ENCODE measurements at places on chromosomes 1 and 21. TPM values are rescaled to one million over a fixed set of nuclear protein-coding genes. Genes with fewer than 3 reads are reported as not detected.

OR2L8 gene
- polyA plus RNA-seq: 0.20 TPM

S100A4 gene
- polyA plus RNA-seq: 150 TPM

VAV3 gene
- 20.0 TPM for polyA plus RNA-seq

RYR2 gene
- polyA plus RNA-seq: not detected

BMP8B gene
- polyA plus RNA-seq: 1.5 TPM

FAM177B gene
- polyA plus RNA-seq: 12.2 TPM

- no peak overlapping the region for H3K4me3 ChIP-seq
- no peaks in the 10 kb centered on the region for H3K27me3 ChIP-seq
- no peak for DNase-seq
Measured at GRCh38 chr1:162612606-162613400, 19.5 kb upstream of the DDR2 start.

DNA sequence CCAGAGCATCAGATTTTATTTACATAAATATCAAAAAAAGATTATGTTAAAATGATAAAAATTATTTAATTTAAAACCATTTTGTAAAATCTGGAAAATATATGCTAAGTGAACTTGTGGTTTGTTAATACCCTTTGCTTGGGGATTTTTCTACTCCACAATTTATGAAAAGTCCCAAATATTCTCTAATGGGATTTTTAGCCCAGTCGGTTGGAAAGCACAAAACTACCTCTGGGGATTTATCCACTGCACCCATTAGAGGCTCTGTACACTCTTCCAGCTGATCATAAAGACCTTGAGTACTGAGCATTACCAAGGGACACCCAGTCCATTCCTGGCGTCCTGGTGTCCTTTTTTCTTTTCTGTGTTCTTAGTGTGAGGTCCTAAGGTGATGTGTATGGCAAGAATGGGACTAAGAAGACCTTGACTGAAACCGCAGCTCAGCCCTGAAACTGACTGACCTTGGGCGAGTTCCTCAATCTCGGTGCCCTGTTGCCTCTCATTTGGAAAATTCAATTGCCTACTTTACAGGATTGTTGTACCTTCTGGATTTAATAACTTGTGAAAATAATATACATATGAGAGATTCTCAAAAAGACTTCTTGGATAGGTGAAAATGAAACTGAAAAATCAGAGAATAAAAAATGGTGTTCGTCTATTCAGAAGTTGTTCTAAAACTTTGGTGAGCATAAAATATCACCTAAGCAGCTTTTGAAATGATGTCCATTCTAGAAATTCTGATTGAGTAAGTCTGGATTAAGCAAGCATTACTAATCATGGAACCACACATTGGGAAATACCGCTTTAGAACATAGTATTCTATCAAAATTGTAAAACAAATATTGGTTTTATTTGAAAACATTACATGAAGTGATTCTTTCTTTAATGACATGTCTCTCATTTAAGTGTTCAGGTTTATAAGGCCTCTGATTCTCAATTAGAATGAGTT lies 21.5 kb upstream of the SAMSN1 start:
- H3K27me3 ChIP-seq: no peaks in the 10 kb centered on the region
- no peak overlapping the region for H3K27ac ChIP-seq
- peak; percentile 25 for DNase-seq
- no peaks in the 10 kb centered on the region for H3K36me3 ChIP-seq
- no peak overlapping the region for H3K4me3 ChIP-seq
- H3K4me1 ChIP-seq: peaks cover 20% of the 10 kb centered on the region

DNA sequence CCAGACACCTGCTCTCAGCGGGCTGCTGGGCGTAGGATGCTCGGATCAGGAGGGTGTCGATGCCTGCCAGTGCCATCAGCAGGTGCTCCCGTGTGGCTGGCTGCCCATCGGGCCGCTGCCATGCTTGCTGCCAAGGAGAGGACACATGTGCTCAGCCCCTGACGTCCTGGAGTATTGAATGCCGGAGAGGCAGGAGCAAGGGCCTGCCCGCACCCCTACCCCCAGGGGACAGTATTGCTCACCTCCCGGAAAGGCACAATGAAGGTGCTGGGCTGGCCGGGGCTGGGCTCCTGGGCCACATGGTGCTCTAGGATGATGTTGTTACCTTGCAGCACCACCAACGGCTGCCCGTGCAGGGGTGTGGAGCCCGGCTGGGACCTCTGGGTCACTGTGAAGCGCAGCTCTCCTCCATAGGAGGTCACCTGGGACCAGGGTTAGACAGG lies 61.5 kb downstream of the HSPG2 start:
- no peak overlapping the region for H3K27ac ChIP-seq
- H3K4me1 ChIP-seq: no peaks in the 10 kb centered on the region
- no peak overlapping the region for H3K4me3 ChIP-seq
- H3K27me3 ChIP-seq: no peaks in the 10 kb centered on the region

DNA sequence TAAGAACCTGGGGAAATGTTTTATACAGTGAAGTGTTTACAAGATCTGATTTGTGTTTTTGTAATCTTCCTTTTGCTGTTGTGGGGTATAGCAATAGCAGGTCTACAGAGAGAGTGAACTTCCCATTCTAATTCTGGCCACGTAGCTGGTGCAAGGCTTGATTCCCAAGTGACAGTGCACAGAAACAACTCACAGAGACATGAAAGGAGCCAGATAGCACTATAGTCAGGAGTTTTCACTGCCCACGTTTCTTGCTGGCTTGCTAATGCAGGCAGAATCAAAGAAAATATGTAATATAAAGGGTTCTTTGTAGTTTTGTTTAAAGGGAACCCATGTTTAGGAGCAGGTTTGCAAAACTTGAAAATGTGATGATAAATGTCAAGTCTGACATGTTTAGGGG lies 170.9 kb upstream of the IVNS1ABP start:
- no peaks in the 10 kb centered on the region for H3K27me3 ChIP-seq
- no peak overlapping the region for H3K4me3 ChIP-seq
- H3K4me1 ChIP-seq: no peaks in the 10 kb centered on the region
- H3K27ac ChIP-seq: no peak overlapping the region
- H3K36me3 ChIP-seq: no peaks in the 10 kb centered on the region

DNA sequence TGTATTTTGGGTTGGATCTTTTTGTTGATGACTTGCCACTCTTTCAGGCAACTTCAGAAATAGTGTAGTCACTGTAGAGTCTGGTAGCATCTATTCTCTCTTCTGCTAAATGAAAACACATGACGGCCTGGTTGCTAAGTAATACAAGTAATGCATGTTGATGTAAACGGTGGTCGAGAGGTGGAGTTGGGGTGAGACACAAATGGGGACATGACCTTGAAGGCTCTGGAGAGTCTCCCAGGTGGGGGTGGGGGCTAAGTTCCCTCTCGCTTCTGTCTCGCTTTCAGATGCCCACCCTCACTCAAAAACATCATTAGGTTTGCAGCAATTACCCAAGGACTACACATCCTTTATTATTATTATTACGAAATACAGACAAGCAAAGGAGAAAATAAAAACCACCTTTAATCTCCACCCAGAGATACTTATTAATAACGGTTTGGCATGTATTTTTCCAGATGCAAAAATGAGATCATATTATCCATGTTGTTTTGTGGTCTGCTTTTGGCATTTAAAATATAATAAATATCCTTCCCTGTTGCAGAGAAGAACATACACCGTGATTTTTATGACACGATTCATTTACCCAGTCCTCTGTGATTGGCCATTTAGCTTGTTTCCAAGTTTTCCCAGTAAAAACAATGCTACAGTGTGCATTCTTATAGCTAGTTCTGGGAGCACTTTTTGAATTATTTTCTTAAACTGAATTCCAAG lies 138.1 kb downstream of the MIS18A start:
- no peak overlapping the region for H3K27ac ChIP-seq
- H3K36me3 ChIP-seq: no peaks in the 10 kb centered on the region
- H3K27me3 ChIP-seq: peaks cover 4% of the 10 kb centered on the region

GRCh38 chr1:39132505-39133339 lies 71.8 kb upstream of the MACF1 start:
- no peaks in the 10 kb centered on the region for H3K4me1 ChIP-seq
- no peak overlapping the region for H3K4me3 ChIP-seq
- H3K27me3 ChIP-seq: no peaks in the 10 kb centered on the region
- no peak overlapping the region for H3K27ac ChIP-seq
- H3K36me3 ChIP-seq: no peaks in the 10 kb centered on the region

DNA sequence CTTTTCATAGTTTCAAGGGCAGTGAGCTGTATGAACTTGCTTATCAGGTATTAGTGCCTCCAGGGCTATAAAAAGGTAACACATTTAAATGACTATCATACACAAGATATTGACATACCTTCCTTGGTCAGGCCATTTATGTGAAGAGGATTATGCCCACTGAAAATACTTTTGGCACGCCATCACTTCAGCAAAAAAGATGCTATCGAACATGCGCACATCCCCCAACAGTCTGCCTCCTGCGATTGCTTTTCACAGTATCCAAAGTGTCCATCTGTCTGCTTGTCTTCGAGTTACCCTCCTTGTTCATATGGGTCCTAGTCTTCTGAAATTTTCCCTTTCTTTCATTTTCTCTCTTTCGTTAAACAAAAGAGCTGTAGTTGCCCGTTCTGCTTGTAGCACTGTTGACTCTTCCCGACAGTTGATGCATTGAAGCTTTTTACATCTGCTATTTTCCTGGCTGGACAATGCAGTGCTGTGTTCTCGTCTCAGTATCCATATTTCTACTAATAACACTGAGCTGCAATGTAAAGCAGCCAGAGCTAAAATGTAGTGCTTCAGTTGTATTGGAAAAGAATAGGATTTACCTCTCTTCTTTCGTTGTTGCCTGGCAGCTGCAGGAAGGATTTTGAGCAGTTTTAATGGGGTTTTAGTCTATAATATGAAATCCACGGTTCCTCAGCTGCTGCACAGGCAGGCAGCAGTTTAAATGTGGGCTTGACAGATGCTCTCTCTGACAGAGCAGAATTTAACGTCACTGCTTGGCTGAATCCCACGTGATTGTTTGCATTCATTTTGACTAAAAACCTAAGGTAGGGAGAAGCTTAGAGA lies at the start of gene B3GALT2:
B3GALT2 (minus strand) TSS at position 713 of the 831 bp plus-strand sequence. CDS start 5,051 bp downstream, outside the sequence.
- peaks cover 4% of the 10 kb centered on the region for H3K4me1 ChIP-seq
- no peaks in the 10 kb centered on the region for H3K36me3 ChIP-seq
- no peaks in the 10 kb centered on the region for H3K27me3 ChIP-seq
- H3K4me3 ChIP-seq: no peak within 1 kb of the TSS

GRCh38 chr1:206679738-206680211 lies 4.9 kb upstream of the MAPKAPK2 start:
- H3K27me3 ChIP-seq: peaks cover 7% of the 10 kb centered on the region
- H3K4me1 ChIP-seq: peaks cover 65% of the 10 kb centered on the region
- H3K27ac ChIP-seq: peak overlapping the region; percentile 35
- no peaks in the 10 kb centered on the region for H3K36me3 ChIP-seq
- DNase-seq: peak; percentile 90
- H3K4me3 ChIP-seq: no peak overlapping the region

- DNase-seq: peak; percentile 86
- peaks cover 4% of the 10 kb centered on the region for H3K4me1 ChIP-seq
- no peak overlapping the region for H3K27ac ChIP-seq
Measured at GRCh38 chr1:42913426-42914091, 45.1 kb downstream of the SLC2A1 start.

GRCh38 chr1:92791487-92792066 lies 6.7 kb upstream of the EVI5 start:
- H3K27ac ChIP-seq: no peak overlapping the region
- no peaks in the 10 kb centered on the region for H3K4me1 ChIP-seq
- no peaks in the 10 kb centered on the region for H3K36me3 ChIP-seq
- DNase-seq: no peak
- H3K4me3 ChIP-seq: no peak overlapping the region

- H3K36me3 ChIP-seq: peaks cover 17% of the 10 kb centered on the region
- H3K4me1 ChIP-seq: no peaks in the 10 kb centered on the region
- DNase-seq: no peak
- no peak overlapping the region for H3K4me3 ChIP-seq
Measured at GRCh38 chr1:54173681-54174080, 20.9 kb upstream of the CDCP2 start.

- H3K27me3 ChIP-seq: no peaks in the 10 kb centered on the region
- no peaks in the 10 kb centered on the region for H3K4me1 ChIP-seq
- no peaks in the 10 kb centered on the region for H3K36me3 ChIP-seq
- no peak overlapping the region for H3K27ac ChIP-seq
- no peak overlapping the region for H3K4me3 ChIP-seq
Measured at GRCh38 chr1:169305948-169306347, 61.6 kb downstream of the NME7 start.

DNA sequence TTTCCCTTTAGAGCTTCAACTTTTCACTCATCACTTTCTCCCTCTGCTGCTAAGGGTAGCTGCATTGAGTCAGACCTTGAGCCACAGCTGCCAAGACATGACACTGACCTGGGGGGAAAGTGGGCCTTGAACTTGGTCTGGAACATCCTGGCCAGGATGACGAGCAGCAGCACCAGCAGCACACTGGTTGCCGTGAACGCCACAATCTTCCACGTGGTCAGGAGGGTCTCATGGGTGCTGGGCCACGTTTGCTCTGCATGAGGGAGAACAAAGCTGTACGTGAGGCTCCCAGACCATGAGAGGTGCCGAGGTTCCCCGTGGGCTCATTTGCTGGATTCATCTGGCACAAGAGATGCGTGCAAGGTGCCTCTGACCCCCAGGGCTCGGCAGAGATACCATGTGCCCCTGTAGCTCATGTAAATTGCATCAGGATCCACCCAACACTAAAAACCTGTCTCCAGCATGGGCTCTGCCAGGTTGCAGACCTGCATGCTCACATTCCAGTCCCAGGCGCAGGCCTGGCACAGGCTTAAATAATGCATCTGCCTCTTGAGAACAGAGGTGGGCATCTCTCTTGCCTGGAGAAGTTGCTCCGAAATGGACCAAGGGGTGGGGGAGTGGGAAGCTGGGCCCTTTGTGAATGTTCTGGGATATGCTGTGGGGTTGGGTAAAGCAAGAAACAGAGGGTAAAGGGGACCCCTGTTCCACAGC lies 84.6 kb upstream of the TLR5 start:
- no peak for DNase-seq
- H3K27ac ChIP-seq: no peak overlapping the region
- H3K4me1 ChIP-seq: no peaks in the 10 kb centered on the region
- no peak overlapping the region for H3K4me3 ChIP-seq
- no peaks in the 10 kb centered on the region for H3K27me3 ChIP-seq

DNA sequence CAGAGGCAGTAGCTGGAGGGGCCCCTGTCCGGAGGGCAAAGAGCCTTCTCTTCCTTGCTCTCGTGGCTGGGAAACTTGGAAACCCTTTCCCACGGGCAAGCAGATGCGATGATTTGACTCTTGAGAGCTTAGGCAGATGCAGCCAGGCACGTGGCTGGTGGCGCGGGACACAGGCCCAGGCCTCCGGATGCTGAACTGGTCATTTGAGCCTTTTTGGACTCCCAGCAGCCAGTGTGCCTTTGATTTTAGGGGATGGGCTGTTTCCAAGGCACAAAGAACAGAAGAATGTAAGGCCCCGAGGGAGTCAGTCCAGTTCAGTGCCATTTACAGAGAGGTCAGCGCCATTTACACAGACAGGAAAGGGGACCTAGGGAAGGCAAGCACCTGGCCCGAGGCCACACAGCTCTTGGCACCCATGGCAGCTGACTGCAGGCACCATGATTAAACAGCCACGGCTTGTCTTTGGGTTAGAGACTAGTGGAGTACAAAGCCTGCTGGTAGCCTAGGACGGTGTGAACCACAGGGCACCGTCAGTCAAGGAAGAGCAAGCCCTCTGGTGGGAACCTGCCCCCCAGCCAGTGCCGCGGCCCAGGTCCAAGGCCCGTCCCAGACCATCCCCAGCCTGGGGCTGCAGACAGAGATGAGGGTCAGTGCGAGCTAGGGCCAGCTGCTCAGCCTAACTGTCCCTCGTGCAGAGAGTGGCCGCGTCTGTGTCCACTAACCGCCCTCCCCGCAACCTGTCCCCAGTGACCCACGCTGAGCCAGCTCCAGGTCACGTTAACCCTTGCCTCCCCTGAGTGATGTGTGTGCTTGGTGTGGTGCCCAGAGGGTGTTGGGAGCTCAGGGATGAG lies 20.4 kb upstream of the CCDC27 start:
- H3K27me3 ChIP-seq: no peaks in the 10 kb centered on the region
- no peak overlapping the region for H3K27ac ChIP-seq
- no peaks in the 10 kb centered on the region for H3K4me1 ChIP-seq

- no peak overlapping the region for H3K27ac ChIP-seq
- no peaks in the 10 kb centered on the region for H3K36me3 ChIP-seq
- peaks cover 5% of the 10 kb centered on the region for H3K27me3 ChIP-seq
- no peak overlapping the region for H3K4me3 ChIP-seq
- H3K4me1 ChIP-seq: no peaks in the 10 kb centered on the region
Measured at GRCh38 chr1:209884665-209885117, 53.3 kb upstream of the SYT14 start.

All from B cell (primary cell).